Natural killer cell treated with Interleukin-12 subunit alpha and Interleukin-12 subunit beta and Interleukin-15 and Interleukin-18, amount 100 ng/mL, for 72 hours (primary cell): ENCODE measurements at places on chromosomes 5 and 9. TPM values are rescaled to one million over a fixed set of nuclear protein-coding genes. Genes with fewer than 3 reads are reported as not detected.

DNA sequence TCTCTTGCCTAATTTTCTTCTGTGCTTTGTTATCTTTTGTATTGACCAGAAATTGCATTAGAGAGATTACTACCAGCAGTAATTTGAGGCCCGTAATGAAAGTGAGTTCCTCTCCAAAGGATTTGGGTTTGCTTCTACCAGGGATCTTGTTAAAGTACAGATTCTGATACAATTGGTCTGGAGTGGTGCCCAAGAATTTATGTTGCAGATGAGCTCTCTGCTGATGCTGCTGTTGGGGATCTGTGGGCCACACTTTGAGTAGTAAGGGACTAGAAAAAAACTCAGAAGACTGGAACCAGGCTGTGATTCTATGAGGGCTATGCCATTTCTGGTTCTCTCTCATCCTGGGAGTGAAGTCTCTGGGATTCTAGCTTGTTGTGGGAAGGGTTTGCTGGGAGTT lies 192.2 kb downstream of the SEC61B start:
- peaks cover 11% of the 10 kb centered on the region for H3K4me1 ChIP-seq
- no peak for DNase-seq
- H3K4me3 ChIP-seq: no peak overlapping the region

- no peak for DNase-seq
- no peaks in the 10 kb centered on the region for H3K27me3 ChIP-seq
- peak overlapping the region; percentile 97 for H3K4me3 ChIP-seq
- H3K4me1 ChIP-seq: peaks cover 32% of the 10 kb centered on the region
- peaks cover 23% of the 10 kb centered on the region for H3K36me3 ChIP-seq
Observed at GRCh38 chr5:178203670-178204181, 607 bp upstream of the HNRNPAB start.

DNA sequence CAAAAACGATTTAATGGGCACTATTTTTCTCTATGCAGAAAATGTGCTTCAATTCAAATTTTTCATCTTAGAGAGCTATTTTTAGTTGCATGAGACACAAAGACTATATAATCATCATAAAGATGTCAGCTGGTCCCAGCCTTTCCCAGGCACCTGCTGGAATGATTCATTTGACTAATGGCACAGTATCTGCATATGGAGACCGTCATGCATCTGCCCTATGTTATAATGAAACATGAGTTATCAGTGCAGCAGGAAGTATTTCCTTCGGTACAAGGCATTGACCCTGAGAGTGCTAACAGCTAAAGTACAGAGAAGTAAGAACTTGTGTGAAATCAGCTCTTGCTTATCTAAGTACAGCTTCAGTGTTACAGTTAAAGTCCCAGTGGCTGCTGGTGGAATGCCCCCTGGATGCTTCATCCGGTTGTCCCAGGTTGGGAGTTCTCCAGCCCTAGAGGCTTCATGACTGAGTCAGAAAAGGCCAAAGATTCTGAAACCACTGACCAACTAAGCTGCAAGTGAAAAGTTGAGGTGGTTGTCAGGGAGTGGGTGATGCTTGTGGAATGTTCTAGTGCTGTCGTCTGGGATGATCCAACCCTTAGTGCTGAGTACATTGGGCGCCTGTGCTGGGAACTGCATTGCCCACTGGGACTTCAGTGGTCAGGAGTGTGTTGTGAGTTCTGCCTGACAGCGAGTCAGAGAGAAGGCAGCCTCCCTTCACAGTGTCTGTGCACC lies 57.2 kb downstream of the MTRR start:
- no peak overlapping the region for H3K27ac ChIP-seq
- no peak for DNase-seq
- H3K27me3 ChIP-seq: peaks cover 2% of the 10 kb centered on the region
- H3K36me3 ChIP-seq: no peaks in the 10 kb centered on the region

GRIN3A gene
- not detected for total RNA-seq

NR2F1 gene
- not detected for total RNA-seq
